DMS 273 treated with DMSO at 0.1 percent for 48 hours (cell line): ENCODE measurements at places on chromosomes 2 and 18.

- DNase-seq = no peak
Observed at GRCh38 chr2:71688530-71688929, 235.2 kb downstream of the DYSF start.

DNA sequence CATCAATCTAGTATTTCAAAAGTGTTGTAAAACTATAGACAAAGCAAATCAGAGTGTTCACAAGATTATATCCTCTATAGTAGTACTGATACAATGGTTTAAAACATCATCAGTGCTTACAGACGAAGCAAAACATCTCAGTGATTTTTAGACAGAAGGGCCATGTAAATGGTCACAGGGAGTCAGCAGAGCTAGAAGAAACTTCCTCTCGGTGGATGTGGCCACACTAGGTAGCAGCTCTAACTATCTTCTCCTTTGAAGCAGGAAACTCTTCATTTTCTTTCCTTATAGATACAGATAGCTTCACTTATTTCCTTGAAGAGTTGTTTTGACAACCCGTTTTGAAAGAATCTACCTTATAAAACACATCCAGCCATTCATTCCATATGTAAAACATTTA is 80.4 kb upstream of the CD226 start:
- no peak for DNase-seq

GRCh38 chr2:201130524-201131186 is 14.7 kb downstream of the CFLAR start:
- no peak for DNase-seq

GRCh38 chr18:63159590-63159989 is 160.0 kb downstream of the BCL2 start:
- no peak for DNase-seq

- DNase-seq = no peak
Observed at GRCh38 chr18:48787203-48788151, 163.3 kb downstream of the SMAD7 start.

DNA sequence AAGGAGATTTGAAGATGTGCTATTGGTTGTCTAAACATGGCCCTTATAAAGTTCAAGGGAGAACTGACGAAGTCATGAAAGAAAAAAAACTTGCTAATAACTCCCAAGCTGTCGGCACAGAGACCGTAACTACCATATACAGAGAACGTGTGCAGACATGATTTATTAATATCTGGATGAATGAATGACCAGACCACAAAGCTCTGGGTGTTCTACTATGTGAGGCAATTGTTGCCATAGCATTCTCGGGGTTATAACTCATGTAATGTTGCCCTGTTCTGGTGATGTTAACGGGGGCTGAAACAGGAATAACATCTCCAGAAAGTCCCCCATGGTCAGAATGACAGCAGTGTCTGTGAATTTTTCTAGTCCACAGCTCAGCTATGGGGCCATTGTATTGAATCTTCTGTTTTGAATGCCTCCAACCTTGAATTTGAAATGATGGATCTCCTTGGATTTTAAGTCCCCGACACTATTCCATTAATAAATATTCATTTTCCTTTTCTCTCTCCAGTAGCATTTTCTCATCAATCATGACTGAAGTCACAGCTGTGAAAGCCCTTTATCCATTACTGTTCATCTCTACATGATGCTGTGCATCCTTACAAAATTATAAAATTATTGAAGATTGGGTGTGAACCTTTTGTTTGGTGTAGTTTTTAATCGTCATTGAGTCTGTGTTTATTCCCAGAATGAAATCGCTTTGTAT is 483.4 kb upstream of the KLHL29 start:
- DNase-seq = no peak

DNA sequence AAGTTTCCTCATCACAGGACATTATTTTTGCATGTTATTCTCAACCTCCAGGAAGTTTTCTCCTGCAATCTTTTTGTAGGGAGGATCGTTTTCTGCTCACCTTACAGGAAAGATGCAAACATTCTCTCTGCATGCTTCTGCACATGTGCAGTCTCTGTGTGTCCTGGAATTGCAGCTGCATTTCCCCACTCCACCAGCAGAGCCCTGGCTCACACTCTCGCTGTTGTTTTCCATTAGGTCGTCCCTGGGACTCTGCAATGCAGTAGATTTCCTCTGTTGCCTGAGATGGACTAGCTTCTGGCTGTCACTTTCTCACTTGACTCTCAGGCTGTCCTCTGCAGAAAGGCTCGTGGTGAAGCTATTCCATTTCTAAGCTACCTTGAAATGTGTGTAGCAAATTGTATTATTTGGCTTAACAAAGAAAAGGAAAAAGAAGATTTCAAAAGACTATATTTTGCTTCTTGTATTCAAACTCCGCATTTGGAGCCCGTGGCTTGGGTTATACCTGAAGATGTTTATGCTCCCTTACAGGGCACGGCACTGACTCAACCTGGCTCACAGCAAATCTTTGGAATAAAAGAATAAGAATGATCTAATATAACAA is 346.7 kb downstream of the RAD51AP2 start:
- no peak for DNase-seq

DNA sequence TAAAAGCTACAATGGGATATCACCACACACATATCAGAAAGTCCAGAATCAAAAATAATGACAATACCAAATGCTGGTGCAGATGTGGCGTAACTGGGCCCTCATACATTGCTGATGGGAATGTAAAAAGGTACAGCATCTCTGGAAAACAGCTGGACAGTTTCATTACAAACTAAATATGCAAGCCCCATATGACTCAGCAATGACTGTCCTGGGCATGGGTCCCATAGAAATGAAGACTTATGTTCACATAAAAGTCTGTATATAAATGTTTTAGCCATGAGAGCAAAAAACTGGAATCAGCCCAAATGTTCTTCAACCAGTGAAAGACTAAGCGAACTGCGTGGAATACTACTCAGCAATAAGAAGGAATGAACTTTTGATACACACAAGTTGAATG is 56.7 kb downstream of the ALPK2 start:
- no peak for DNase-seq

- DNase-seq = no peak
Observed at GRCh38 chr18:11981192-11981542, at the start of gene IMPA2. TSS of gene IMPA2 (plus strand) at chr18:11981507. CDS start at chr18:11981670, 163 bp downstream.

- DNase-seq = no peak
Observed at GRCh38 chr2:46363535-46364170, 66.4 kb downstream of the EPAS1 start.

DNA sequence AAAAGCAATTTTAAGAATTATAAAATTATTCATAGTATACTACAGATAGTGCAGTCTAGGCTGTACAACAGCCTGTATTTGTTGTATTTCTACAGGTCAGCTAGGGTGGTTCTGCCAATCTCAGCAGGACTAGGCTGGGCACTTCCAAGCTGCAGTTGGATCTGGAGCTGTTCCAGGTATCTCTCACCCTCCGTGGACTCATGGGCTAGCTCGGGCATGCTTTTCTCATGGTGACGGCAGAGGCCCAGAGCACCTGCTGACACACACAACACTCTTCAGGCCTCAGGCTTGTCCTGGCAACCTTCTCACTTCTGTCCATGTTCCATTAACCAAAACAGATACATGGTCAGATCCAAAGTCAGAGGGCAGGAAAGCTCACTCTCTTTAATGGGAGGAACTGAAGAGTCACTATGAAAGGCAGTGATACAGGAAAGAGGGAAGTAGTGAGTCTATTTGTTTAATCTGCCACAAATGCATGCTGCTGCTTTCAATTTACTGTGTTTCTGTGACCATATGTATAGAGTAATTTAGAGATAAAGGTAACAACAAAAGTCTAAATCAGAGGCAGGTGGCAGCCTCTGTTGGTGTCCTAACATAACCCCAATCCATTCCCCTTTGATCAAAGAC is 462.4 kb upstream of the ACVR2A start:
- DNase-seq = peak; percentile 82

GRCh38 chr2:197445746-197446145 is 7.6 kb upstream of the COQ10B start:
- DNase-seq = no peak

DNA sequence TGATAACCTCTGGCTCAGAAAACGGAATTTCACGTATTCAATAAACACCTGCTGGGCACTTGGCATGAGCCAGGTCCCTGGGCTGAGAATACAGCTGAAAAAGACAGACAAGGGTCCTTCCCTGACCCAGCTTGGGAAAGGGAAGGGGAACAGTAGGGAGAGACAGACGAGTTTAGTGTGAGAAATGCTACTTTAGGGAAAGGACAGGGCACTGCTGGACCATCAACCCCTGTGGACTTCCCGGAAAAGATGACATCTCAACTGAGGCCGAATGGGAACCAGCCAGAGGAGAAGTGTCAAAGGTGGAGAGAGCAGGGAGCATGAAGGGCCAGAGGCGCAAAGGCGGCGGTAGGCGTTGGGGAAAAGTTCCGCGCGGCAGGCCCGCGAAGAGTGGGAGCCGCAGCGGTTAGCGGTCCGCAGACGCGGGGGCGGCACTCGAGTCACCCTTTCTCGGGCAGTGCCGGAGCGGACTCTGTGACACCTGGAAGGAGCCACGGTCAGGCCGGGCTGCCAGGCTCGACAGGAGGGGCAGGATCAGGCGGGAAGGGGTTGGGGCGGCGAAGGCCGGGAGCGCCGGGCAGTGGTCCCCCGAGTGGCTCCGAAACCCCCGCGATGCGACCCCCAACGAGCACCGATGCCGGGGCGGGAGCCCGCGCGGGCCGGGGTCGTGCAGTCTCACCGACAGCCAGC is 519 bp downstream of the TEX261 start:
- DNase-seq = no peak

DNA sequence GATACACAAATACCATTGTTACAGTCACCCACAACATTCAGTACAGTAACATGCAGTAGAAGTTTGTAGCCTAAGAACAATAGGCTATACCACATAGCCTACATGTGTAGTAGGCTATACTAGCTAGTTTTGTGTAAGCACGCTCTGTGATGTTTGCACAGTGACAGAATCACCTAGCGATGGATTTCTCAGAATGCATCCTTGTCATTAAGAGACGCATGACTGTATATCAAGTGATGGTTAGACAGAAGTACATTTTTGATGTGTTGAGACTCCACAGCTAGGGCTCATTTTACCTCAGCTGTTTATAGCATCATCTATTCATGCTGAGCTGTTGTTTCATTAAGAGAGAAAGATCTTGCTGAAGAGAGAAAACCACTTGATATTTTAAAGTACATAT is 19.4 kb downstream of the PLEKHA3 start:
- no peak for DNase-seq

- DNase-seq = peak; percentile 1
Observed at GRCh38 chr2:191051825-191052778, 38.1 kb upstream of the STAT1 start.

- DNase-seq = no peak
Observed at GRCh38 chr2:232883116-232883721, 13.2 kb downstream of the SNORC start.
